AG04449 (cell line): ENCODE measurements at places on chromosomes 4 and X.

GRCh38 chr4:87497159-87497558 is 32.0 kb downstream of the SPARCL1 start:
- DNase-seq: no peak

DNA sequence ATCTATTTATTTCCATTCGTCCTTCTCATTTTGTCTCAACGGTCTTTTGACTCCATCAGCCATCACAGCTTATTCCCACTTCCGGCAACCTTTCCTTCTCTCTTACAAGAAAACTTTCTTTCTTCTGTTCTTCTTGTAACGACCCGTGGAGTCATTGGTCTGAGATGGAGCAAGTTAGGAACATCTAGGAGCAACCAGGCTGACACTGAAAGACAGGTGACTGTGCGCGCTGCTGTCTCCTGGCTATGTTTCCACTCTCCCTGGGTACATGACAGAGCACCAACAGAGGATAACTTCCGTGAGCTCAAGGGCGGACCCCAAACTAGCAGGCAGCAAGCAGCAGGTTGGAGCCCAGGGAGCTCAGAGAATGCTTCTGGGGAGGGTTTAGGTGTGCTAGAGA is 2.5 kb downstream of the FGF5 start:
- DNase-seq: no peak

DNA sequence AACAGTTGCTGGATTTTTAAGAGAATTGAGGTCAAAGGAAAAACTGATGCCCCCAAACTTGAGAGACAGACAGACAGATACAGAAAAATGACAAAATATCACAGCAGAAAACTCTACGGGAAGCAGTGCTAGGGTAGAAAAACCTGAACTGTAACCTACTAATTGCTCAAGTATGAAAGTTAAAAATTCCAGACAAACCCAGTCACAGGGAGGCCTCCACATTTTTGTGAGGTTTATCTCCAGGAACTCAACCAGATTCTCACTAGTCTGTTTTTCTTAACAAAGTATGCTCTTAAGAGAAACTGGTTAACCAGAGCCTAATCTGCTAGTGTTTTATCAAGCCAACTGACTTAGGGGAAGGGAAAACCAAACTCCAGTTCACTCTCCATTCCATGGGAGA is 19.9 kb upstream of the PPP3CA start:
- DNase-seq: peak; percentile 83

GRCh38 chr4:38322714-38323113 is 341.3 kb upstream of the KLF3 start:
- DNase-seq: no peak

DNA sequence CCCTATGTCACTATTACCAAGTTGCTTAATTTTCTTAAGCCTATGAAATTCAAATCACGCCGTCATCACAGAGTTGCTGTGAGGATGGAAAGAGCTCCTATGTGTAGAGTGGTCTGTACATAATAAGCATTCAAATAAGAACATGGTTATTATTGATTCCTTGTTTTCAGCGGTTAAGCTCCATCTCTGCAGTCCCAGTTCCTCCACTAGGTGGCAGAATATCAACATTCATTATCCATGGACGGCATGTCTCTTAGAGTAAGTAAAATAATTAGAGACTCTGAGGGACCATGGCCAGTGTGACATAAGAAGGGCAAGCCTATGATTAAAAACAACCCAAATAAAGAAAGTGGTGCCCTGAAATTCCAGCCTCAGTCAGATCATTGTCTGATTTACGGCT is 132.5 kb upstream of the NHS start:
- no peak for DNase-seq

DNA sequence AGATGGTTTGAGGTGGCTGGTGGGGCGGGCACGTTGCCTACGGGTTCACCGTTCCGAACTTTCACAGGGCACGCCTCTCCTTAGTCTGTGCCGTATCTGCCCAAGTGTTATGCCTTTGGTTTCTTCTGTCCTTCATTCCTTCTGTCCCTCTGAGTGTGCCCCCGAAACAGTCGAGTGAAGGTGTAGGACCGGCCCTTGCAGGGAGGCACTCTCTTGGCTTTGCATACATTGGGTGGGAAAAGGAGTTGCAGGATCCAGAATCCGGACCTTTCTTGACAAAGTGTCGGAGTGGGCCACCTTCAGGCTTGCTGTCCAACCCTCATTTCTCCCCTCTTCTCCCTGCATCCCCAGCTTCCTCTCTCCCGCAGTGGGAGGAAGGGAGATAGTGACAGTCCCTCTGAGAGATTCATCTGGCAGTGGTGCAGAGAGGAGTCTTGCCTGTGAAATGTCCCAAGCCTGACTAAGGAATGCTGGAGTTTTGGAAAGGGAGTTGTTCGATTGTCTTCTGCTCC is 569 bp downstream of the ARFIP1 start:
- DNase-seq: no peak

GRCh38 chrX:55908661-55909212 is 191.2 kb downstream of the RRAGB start:
- no peak for DNase-seq

GRCh38 chr4:94621491-94622080 is 136.2 kb upstream of the BMPR1B start:
- DNase-seq: no peak

DNA sequence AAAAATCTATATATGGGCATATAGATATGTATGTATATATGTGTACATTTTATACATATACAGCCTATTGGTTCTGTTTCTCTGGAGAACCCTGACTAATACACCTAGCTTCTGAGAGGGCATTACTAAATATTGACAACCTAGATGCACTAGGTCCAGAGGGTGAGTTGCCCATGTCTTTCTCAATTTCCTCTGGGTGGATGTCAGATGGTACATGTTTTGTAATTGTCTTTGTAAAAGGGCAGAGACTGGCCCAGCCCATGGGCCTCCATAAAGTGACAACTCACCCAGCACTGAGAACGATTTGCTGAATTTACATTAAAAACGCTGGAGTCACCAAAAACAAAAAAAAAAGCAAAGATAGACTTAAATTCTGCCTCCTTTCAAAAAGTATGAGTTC is 198.5 kb upstream of the FAM241A start:
- DNase-seq: no peak

GRCh38 chr4:10097906-10098779 is 18.5 kb downstream of the WDR1 start:
- DNase-seq: no peak

GRCh38 chr4:147987252-147987651 is 255.4 kb downstream of the ARHGAP10 start:
- DNase-seq: no peak

DNA sequence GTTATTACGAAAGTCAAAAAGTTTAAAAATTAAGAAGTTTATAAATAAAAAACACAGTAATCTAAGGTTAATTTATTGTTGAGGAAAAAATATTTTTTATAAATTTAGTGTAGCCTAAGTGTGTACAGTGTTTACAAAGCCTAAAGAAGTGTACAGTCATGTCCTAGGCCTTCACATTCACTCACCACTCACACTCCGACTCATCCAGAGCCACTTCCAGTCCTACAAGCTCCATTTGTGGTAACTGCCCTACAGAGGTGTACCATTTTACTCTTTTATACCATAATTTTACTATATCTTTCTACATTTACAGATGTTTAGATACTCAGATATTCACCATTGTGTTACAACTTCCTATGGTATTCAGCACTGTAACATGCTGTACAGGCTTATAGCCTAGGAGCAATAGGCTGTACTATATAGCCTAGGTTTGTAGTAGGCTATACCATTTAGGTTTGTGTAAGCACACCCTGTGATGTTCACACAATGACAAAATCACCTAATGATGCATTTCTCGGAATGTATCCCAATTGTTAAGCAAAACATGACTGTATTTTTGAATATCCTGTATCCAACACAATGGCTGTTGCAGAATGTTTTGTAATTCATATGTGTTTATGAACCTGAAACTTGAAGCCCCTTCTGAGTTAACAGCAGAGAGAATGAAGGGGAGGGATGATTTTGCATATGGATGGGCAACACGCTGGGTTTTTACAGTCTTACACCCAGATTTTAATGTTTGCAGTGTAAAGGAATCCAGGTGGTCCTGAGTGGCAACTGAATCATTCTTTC is 3.1 kb downstream of the PPBP start:
- no peak for DNase-seq

- no peak for DNase-seq
Observed at GRCh38 chrX:10482261-10482660, 138.1 kb downstream of the MID1 start.

DNA sequence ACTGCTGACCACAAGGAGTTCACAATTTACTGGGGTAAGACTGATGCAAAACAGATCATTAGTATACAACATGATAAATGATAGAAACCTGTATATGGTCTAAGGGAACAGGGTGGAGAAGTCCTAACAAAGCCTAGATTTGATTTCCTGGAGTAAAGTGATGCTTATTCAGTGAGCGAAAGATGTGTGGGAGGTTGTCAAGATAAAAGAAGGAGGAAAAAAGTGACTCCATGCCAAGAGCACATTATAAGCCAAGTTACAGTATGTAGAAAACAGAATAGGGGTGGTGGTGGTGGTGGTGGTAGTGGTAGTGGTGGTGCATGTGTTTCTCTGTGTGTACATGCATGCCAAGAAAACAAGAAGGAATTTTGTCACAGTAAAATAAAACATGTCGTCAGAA is 325.2 kb downstream of the MAPK10 start:
- DNase-seq: no peak

GRCh38 chrX:20118065-20118824 is 1.5 kb upstream of the MAP7D2 start:
- DNase-seq: no peak

DNA sequence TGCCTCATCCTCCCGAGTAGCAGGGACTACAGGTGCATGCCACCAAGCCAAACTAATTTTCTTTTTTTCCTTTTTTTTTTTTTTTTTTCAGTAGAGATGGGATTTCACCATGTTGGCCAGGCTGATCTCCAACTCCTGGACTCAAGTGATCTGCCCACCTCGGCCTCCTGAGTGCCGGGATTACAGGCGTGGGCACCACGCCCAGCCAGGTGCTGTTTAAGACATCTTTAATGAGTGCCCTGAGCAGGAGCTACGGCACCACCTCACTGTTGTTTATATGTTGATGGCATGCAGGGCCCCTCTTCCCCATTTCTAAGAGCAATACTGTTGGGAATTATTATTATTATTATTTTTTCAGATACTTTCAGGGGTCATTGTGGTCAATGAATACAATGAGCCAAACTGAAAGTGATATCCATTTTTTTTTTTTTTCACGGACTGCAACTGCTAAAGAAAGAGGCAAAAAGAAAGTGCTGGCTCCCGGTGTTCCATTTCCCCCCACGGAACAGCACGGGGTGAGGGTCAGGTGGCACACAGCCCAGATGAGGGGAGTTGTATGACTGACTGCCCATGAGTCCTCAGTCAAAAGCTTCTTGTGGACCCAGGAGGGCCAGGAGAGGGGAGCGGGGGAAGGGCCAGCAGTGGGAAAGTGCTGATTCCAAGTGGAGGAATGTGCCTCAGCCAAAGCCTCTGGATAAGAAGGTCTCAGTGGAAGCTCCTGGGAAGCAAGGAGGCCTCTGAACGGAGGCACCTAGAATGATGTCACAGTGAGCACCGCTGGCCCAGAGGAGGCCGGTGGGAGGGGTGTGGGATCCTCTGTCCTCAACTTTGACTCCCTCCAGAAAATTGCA is 101.8 kb upstream of the HPF1 start:
- no peak for DNase-seq

DNA sequence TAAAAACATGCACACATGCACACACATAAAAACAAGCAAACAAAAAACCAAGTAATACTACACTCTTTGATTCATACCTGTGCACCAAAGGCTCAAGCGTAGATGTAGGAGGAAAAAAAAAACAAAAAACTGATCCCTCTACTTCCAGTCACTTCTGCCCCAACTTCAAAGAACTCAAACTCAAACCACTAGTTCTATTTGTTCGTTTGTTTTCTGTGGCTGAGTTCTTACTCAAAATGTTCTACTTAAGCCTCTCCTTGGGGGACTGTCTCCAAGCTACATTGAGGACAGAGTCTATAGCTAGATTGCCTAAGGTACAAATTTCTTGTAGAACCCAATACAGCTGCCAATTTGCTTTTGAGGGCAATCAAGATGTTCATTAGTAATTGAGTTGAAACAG is 171.0 kb upstream of the ATOH1 start:
- DNase-seq: no peak

DNA sequence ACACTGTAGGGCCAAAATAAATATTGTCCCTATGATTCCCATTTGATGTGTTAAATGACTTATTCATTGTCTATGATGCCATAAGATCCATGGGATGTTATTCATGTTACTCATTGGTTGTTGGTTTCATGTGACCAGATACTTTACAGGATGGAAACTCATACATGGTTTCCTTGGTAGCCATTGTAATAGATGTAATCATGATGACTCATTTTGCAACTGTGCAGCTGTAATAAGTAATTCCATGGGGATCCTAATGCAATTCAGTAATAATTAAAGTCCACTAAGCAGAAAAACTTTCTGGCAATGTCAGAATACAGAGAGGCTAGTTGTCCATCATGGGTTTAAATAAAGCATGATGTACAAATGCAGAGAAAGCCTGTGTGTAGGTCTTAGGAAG is 389.7 kb upstream of the NR3C2 start:
- DNase-seq: peak; percentile 60

GRCh38 chrX:68878977-68879645 is 50.3 kb downstream of the EFNB1 start:
- DNase-seq: no peak

GRCh38 chrX:30261012-30261411 is 14.1 kb downstream of the MAGEB1 start:
- no peak for DNase-seq

GRCh38 chr4:152117054-152117453 is 356.2 kb upstream of the GATB start:
- no peak for DNase-seq

DNA sequence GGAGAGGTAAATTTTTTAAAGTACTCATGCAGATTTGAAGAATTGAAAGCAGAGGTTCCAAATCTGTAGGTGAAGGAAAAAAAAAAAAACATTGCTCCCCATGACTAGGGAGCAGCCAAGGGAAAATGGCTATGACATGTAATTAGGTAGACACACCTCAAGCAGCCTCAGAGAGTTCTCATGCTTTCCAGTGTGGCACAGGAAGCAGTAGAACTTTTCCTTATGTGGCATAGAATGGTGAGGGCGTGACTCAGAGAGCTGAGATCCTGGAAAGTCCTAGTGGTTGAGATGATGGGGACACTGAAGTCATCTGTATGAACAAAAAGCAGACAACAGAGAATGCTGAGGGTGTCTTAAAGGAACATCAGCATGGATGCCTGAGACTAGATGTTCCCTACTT is 148.6 kb upstream of the NWD2 start:
- DNase-seq: no peak

GRCh38 chrX:11267425-11267824 is 25.8 kb upstream of the AMELX start:
- DNase-seq: no peak

DNA sequence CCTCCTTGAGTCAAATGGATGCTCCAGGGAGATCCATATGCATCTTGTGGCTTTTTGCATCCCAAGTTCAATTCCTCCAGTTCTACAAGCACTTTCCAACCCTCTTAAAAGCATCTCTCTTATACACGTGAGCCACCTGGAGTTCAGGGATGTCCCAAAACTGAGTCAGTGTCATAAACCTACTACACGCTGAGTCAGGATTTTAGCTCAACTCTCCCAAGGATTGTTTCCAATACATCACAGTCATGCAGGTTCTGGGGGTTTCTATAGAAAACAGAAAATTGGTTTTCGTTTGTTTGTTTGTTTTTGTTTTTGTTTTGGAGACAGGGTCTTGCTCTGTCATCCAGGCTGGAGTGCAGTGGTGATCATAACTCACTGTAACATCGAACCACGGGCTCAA is 25.9 kb upstream of the ESX1 start:
- DNase-seq: no peak

- no peak for DNase-seq
Observed at GRCh38 chrX:10893366-10893765, 217.8 kb upstream of the HCCS start.
